Left renal pelvis (tissue), 4 donors: ENCODE measurements at places on chromosomes 3 and 15. TPM values are rescaled to one million over a fixed set of nuclear protein-coding genes. Genes with fewer than 3 reads are reported as not detected.

CPLX3 gene
- polyA plus RNA-seq = not detected

GRCh38 chr15:48645558-48646330 is at the start of gene FBN1:
FBN1 (minus strand) TSS chr15:48645709; CDS start chr15:48644769, 940 bp downstream.
- DNase-seq = peak; percentile 82

MFGE8 gene
- polyA plus RNA-seq = 95.4 TPM

DNA sequence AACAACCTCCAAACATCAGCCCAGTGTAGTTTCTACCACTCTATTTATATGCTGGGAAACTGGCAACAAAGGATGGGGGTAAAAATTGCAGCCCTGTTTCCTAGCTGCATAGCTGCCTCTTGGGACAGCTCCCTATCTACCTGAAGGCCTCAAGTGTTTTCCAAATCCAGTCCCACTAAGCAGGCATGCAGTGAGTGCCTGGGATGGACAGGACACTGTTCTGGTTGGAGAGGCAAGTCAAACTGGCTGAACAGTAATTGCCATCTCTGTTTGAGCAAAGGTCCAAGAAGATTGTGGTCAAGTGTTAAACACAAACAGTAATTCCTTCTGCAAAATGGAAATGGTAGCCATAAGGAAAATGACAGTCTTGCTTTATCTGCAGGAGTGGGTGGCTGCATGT is 125.4 kb downstream of the FMN1 start:
- DNase-seq = no peak

OSBPL10 gene
- polyA plus RNA-seq = 21.3 TPM

DNA sequence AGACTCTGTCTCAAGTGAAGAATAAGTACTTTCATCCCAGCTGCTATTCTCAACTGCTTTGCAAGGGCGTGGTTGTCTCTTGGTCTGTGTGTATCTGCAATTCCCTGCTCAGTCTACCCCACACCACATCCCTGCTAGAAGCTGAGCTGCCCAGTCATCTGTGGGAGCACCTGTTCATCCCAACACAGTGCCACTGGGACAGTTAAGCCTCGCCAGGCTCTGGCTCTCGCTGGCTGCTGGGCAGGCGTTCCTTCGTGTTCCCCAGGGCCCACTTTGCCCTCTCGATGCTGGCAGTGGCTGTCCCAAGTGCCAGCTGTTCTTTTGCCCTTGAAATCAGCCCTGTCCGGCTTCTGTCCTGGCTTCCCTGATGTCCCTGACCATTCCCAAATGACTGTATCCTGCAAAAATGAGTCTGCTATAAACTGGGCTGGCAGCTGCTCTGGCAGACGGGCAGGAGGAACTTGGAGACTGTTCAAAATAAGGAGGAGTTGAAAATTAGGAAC is 91.6 kb upstream of the KLHL25 start:
- DNase-seq = no peak

DNA sequence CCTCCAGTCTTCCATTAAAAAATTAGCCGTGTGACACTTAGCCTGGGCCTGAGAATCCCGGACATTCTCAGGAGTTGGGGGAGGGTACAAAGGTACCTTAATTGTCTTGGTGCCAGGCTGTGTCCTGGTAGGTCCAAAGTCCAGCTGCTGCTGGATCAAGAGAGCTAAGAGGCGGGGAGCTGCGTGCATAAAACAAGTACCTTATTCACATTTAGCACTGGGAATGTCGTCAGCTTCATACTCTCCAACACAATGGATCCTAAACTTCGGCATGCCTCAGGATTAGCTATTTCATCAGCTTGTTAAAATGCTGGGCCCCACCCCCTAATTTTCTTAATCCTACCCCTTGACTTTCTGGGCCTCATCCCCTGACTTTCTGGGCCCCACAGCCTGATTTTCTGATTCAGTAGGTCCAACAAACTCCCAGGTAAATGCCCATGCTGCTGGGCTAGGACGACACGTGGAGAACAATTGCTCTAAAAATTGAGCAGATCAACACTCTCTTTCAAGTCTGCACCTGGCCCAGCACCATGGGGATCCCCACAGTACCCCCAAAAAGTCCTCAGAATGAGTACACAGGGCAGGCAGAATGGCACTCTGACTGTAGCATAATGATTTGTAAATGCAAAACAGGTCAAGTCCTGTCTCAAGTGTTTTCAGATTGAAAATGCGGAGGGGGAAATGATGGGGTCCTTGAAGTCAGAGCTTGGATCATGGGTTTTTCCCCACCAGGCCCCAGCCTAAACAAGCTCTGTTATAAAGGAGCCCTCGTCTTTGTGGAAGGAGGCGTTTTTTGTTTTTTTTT is 5.6 kb upstream of the AEN start:
- DNase-seq = no peak

DNA sequence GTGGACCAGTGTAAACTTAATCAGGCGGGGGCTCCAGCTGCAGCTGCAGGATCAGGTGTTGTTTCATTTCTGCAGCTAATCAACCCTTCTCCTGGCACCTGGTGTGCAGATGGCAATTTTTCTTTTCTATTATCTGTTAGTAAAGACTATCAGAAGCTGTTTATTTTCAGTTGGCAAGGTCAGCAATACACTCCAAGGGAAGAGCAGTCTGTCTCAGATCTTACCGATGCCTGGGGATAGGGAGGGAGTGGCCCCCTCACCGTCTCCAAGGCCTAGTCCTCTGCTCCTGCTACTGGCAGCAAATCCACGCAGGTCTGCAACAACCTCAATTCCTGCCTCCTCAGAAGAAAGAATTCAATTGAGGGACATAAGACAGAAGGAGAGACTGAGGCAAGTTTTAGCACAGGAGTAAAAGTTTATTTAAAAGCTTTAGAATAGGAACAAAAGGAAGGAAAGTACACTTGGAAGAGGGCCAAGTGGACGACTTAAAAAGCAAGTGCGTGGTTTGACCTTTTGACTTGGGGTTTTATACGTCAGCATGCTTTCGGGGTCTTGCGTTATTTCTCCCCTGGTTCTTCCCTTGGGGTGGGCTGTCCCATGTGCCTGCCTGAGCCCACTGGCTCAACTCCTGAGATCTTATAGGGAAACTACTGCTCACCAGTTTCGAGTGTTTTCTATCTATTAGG is 9.2 kb downstream of the CCRL2 start:
- DNase-seq = no peak

THPO gene
- polyA plus RNA-seq = 1.6 TPM

- peak; percentile 36 for DNase-seq
Measured at GRCh38 chr3:33717616-33717865, 513 bp downstream of the CLASP2 start.

DNA sequence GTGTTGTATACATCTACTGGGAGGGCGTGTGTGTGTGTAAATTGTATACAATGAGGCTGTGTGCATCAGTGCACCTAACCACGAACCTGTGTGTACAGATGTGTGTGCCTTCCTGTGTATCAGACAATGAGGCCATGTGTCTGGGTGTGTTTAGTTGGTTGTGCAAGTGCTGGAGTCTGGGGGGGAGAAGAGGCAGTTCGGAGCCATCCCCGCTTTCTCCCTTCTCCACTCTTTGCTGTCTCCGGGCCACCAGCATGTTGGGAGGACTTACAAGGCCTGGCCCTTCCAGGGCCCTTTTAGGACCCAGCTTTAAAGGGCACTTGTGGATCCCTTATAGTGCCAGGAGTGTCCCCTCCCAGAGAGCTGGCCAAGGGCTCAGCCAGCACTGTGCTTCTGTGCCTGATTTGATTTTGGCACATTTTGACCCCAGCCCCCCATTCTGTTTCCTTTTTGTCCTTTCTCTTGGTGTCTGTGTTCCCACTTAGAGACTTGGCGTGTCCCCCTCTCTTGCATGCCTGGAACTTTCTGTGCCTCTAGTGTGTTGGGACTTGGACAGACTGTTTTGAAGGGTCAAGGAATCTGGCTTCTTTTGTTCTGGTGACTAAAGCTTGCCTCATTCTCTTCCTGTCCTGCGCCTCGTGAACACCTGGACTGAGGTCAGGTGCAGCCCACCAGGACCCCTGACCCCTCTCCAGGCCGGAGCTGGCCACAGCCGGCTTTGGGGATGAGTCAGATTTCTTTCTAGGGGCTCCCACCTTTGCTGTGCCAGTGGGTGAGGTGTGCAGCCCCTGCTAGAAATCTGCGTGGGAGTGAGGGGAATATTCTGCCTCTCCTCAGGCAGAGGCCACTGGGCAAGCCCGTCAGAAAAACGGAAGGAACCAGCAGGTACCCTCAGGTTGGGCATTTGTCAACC is 1.5 kb downstream of the CTDSPL start:
- no peak for DNase-seq

DNA sequence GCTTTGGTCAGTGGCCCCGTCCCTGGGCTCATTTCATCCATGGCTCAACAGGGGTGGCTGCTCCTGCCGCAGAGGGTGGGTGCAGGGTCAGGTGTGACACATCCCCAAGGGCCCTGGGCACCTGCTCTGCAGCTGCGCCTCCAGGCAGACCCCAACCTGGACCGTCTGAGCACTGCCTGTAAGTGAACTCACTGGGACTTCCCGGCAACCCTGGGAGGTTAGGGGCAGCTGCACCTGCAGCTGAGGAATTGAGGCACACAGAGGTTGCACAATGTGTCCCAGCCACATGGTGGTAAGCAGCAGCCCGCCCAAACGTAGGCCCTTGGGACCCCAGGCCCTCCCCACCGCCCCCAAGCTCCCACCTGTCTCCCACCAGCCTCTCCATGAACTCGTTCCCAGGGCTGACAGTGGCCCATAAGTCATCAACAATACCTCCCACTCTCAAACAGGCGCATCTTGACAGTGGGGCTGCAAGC is 55.1 kb downstream of the PLXNA1 start:
- no peak for DNase-seq

- no peak for DNase-seq
Measured at GRCh38 chr3:10875914-10876313, 59.9 kb downstream of the SLC6A11 start.

DNA sequence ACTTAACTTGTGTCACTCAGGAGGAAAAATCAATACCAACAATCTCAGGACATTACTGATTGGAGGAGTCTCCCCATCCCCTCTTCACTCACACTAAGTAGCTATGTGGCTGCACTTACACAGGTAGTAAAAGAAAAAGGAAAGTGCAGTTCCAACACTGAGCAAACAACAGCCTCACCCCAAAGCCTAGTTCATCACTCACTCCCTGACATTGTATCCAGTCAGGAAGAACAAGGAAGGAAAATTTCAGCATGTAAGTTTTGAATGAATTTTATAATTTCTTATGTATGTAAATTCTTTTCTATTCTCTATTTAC is 273.4 kb downstream of the IGSF11 start:
- no peak for DNase-seq

DNA sequence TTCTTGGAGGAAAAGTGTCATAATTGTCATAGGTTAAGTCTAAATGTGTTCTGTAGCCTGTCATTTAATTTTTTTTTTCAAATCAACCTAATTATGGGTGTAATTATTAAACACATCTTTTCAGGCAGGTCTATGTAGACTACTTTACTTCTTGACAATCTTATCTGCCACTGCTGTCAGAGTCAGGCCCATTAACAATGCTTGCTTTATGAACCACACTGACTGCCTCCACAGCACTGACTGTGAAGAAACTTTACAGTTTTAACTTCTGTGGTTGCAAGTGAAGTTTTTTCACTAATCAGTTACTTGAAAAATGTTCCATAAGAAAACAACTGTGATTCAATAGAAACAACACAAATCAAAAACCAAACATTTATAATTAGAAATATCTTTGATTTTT is 407.8 kb downstream of the PLCL2 start:
- no peak for DNase-seq

GRCh38 chr15:60381148-60381788 is 16.5 kb downstream of the ANXA2 start:
- no peak for DNase-seq
